ENCODE measurements at places on chromosomes 3 and 15. TPM values are rescaled to one million over a fixed set of nuclear protein-coding genes. Genes with fewer than 3 reads are reported as not detected.

GRCh38 chr3:191369616-191370010 lies 39.3 kb upstream of the UTS2B start:
- H3K4me3 ChIP-seq, result no peak overlapping the region
- no peaks in the 10 kb centered on the region for H3K27me3 ChIP-seq
- DNase-seq, result no peak
- H3K27ac ChIP-seq, result no peak overlapping the region
- peaks cover 2% of the 10 kb centered on the region for H3K4me1 ChIP-seq
- H3K36me3 ChIP-seq, result peaks cover 23% of the 10 kb centered on the region

The TTLL13 gene
- not detected for total RNA-seq

GRCh38 chr15:98155356-98155755 lies 194.9 kb downstream of the ARRDC4 start:
- H3K4me3 ChIP-seq, result no peak overlapping the region
- no peaks in the 10 kb centered on the region for H3K36me3 ChIP-seq
- H3K4me1 ChIP-seq, result no peaks in the 10 kb centered on the region
- no peak for DNase-seq

- peaks cover 22% of the 10 kb centered on the region for H3K4me1 ChIP-seq
- H3K4me3 ChIP-seq, result peak within 1 kb of the TSS; percentile 46
- peak within 1 kb of the TSS; percentile 69 for H3K27ac ChIP-seq
- peak; percentile 77 for DNase-seq
- peaks cover 17% of the 10 kb centered on the region for H3K27me3 ChIP-seq
- H3K36me3 ChIP-seq, result no peaks in the 10 kb centered on the region
Measured at GRCh38 chr15:51341366-51342226, at the start of gene GLDN. Gene GLDN, plus strand, starts transcription at chr15:51341655. Its CDS starts 30 bp downstream, at chr15:51341685.

- no peak for DNase-seq
- no peaks in the 10 kb centered on the region for H3K27me3 ChIP-seq
- no peak overlapping the region for H3K4me3 ChIP-seq
- no peaks in the 10 kb centered on the region for H3K36me3 ChIP-seq
Measured at GRCh38 chr3:179961703-179962078, 75.0 kb downstream of the PEX5L start.

The WDR82 gene
- 54.8 TPM for total RNA-seq

DNA sequence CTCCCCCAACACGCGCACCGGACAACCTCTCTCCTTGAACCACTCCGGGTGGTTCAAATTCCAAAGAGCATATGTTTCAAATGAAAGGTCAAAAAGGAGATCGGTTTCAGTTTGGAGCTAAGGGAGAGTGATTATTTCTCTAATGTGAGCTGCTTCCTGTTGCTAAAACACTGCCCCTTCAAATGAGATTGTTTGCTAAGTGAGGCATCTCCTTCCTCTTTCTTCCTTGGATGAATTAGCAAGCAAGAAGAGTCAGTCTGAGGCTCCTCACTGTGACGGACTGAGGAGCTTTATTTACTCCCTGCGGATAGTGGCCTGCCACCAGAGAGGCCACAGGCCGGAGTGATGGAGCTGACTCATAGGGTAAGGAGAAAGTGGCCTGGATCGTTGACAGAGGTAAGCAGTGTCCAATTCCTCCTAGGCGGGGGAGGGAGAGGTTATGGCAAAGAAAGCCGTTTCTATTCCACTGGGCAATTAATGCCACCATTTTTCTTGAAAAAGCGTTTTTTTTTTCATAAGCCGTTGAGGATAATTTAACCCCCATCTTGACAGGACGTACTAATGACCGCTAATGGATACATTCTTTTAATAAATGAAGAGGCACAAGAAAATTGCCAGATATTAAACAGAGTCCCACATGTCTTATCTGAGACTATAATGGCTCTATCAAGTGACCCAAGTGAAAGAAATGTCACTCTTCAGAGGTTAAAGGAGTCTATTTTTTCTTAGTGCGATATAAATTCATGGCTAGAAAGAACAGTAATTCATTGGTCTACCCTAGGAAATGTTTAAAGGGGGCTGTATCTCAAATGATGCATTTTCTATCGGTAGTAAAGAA lies 167.0 kb upstream of the ANKRD28 start:
- H3K36me3 ChIP-seq, result no peaks in the 10 kb centered on the region
- no peak overlapping the region for H3K4me3 ChIP-seq
- H3K4me1 ChIP-seq, result no peaks in the 10 kb centered on the region

DNA sequence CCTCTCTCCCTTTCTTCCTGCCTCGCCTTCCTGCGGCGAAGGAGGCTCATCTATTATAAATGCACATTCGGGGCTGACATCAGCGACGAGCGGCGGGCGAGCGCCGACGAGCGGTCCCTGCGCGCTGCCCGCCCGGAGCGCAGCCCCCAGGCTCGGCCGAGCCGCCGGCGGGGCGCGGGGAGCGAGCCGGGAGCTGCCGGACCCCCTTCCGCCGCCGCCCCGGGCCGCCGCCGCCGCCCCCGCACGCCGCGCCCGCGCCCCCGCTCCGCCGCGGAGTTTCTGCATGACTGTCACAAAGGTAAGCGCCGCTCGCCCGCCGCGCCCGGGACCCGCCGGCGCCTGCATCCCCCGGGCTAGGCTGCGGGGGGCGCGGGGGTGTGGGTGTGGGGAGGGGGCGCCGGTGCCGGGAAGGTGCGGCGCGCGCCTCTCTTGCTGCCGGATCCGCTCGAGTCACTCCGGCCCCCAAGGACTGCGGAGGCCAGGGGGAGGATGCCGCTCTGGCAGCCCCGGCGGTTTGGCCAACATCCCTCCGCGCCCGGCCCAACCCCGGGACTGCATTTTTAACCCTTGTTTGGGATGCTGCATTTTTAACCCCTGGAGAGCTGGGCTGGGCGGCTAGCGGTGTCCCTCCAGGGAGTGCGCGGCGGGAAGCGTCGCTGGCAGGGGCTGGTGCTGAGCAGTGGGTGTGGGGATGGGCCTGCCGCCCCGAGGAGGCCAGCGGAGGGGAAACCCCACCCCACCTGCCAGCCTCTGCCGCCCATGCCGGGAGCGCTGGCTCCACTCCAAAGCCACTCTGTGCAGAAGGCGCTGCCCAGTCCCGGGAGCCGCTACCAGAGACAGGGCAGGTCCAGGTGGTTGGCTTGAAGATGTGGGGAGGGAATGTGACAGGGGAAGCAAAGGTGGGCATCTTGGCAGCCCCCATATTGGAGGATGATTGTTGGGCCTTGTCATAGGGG lies at the start of gene CORO2B:
TSS of gene CORO2B (plus strand) at position 14 of the 956 bp plus-strand sequence. CDS start at position 284, 270 bp downstream.
- DNase-seq, result no peak
- peak within 1 kb of the TSS; percentile 62 for H3K4me3 ChIP-seq
- no peaks in the 10 kb centered on the region for H3K27me3 ChIP-seq
- H3K27ac ChIP-seq, result peak within 1 kb of the TSS; percentile 65
- peaks cover 28% of the 10 kb centered on the region for H3K4me1 ChIP-seq

The EXD1 gene
- not detected for total RNA-seq

Data from suprapubic skin (tissue), 4 donors.